ENCODE measurements at places on chromosomes 5 and 9. TPM values are rescaled to one million over a fixed set of nuclear protein-coding genes. Genes with fewer than 3 reads are reported as not detected.

DNA sequence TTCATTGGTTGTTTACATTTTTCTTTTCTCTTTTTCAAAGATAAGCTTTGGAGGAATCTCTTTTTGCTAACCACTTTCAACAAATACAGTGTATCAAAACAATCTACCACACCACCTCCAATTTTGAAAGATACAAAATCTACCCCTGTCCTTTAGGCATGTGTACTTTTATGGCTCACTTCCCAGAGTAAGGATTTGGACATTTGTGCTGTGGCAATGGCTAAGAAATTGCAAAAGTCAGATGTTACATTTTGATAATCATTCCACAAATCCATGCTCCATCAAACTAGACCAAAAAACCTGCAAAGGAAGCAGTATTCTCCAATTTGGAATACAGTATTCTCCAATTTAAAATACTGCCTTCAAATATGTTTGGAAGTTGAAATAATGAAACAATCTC is 204.9 kb downstream of the MCTP1 start:
- no peaks in the 10 kb centered on the region for H3K27me3 ChIP-seq
- no peak overlapping the region for H3K27ac ChIP-seq
- no peaks in the 10 kb centered on the region for H3K36me3 ChIP-seq
- H3K4me3 ChIP-seq: peak overlapping the region; percentile 40
- H3K4me1 ChIP-seq: no peaks in the 10 kb centered on the region

GRCh38 chr5:66224274-66224673 is 80.2 kb downstream of the SREK1 start:
- no peak for DNase-seq
- H3K4me1 ChIP-seq: no peaks in the 10 kb centered on the region
- H3K27ac ChIP-seq: no peak overlapping the region
- H3K36me3 ChIP-seq: no peaks in the 10 kb centered on the region
- H3K27me3 ChIP-seq: no peaks in the 10 kb centered on the region

DNA sequence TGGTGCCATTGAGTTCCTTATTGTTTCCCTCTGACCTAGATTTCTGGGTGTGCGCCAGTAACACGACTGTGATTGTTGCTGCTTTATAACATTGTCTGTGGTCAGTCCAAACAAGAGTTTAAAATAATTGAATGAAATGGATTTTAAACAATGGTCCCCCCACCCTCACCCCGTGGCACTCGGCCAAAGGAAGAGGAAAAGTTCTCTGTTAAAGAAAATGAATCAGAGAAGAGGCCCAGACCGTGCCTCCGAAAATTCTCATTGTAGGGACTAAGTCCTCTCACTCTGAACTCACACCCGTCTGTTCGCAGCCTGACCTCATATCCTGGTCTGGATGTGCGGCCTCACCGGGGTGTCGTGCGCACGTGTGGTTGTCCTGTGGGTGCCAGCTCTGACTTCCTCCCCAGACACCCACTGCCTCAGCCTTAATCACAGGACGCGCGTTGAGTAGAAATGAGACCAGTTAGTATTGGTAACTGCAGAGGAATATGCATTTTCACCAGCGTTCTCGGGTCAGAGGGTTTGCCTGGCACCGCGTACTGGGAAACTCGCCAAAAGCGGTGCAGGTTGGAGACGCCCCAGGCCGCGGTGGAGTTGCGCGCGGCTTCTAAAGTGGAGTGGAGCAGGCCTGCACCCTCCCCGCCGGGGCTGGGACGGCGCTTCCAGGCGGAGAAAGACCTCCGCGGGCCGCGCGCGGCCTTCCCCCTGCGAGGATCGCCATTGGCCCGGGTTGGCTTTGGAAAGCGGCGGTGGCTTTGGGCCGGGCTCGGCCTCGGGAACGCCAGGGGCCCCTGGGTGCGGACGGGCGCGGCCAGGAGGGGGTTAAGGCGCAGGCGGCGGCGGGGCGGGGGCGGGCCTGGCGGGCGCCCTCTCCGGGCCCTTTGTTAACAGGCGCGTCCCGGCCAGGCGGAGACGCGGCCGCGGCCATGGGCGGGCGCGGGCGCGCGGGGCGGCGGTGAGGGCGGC is at the start of gene ABL1:
Gene ABL1, plus strand, starts transcription at position 884 of the 966 bp plus-strand sequence. CDS start 193 bp downstream, outside the sequence.
- H3K36me3 ChIP-seq: no peaks in the 10 kb centered on the region
- peaks cover 55% of the 10 kb centered on the region for H3K4me1 ChIP-seq

DNA sequence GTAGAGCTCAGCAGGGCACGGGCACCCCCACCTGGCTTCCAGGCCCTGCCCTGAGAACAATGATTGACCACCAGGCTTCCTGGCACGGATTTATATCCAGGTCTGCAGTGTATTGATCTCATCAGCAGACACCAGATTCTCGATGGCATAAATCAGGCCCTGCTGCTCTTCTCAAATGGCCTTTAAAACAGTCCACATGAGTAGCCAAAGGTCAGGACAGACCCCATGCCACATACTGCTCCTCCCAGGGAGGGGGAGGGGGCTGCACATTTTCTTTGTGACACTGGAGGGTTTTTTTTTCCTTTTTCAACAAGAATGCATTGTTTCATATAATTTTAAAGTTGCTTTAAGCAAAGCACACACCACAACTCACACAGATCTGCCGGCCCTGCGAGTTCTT is 85.4 kb downstream of the SEMA4D start:
- no peak overlapping the region for H3K4me3 ChIP-seq
- no peak overlapping the region for H3K27ac ChIP-seq
- H3K4me1 ChIP-seq: no peaks in the 10 kb centered on the region

- no peaks in the 10 kb centered on the region for H3K36me3 ChIP-seq
- no peak for DNase-seq
- no peak overlapping the region for H3K27ac ChIP-seq
- H3K4me3 ChIP-seq: no peak overlapping the region
These were observed 25.3 kb downstream of the CAMSAP1 start for GRCh38 chr9:135882011-135882410.

GRCh38 chr5:171506951-171507350 is 87.5 kb downstream of the FGF18 start:
- no peaks in the 10 kb centered on the region for H3K4me1 ChIP-seq
- H3K27me3 ChIP-seq: no peaks in the 10 kb centered on the region
- no peak overlapping the region for H3K4me3 ChIP-seq
- no peak for DNase-seq
- no peak overlapping the region for H3K27ac ChIP-seq

- no peak overlapping the region for H3K27ac ChIP-seq
- peaks cover 37% of the 10 kb centered on the region for H3K27me3 ChIP-seq
- no peaks in the 10 kb centered on the region for H3K36me3 ChIP-seq
- no peak overlapping the region for H3K4me3 ChIP-seq
- peaks cover 8% of the 10 kb centered on the region for H3K4me1 ChIP-seq
These were observed 4.9 kb downstream of the TMEM171 start for GRCh38 chr5:73125289-73125688.

Gene SV2C
- 0.55 TPM for total RNA-seq

GRCh38 chr5:2985718-2986117 is 234.2 kb upstream of the IRX2 start:
- no peaks in the 10 kb centered on the region for H3K27me3 ChIP-seq
- H3K4me3 ChIP-seq: no peak overlapping the region
- H3K27ac ChIP-seq: no peak overlapping the region
- no peak for DNase-seq
- H3K4me1 ChIP-seq: no peaks in the 10 kb centered on the region

- DNase-seq: no peak
- H3K4me1 ChIP-seq: no peaks in the 10 kb centered on the region
- no peaks in the 10 kb centered on the region for H3K27me3 ChIP-seq
- no peaks in the 10 kb centered on the region for H3K36me3 ChIP-seq
- H3K4me3 ChIP-seq: no peak overlapping the region
These were observed 1239.1 kb downstream of the CDH12 start for GRCh38 chr5:21613971-21614488.

DNA sequence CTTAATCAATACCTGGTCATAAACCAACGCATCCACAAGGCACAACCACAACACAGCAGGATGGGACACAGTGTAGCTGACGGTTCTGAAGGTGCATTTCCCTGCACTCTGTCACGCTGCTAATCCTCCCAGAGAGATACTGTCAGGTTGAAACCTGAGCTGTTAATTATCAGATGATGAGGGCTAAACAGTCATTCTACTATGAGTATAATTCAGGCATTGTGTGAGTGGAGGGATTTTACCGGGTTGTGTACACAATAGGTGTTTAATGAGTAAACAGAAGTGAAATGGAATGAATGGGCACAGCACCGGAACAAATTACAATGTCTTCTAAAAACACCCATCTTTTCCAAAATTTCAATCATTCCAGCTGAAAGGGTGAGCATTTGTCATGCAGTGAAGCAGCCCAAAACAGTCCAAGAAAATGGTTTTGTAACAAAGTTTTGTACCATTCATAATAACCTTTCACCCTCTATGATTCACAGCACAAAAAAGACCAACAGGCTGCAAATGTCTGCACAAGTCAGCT is 71.5 kb downstream of the ABCA1 start:
- H3K36me3 ChIP-seq: peaks cover 95% of the 10 kb centered on the region
- H3K4me1 ChIP-seq: peaks cover 59% of the 10 kb centered on the region
- H3K27ac ChIP-seq: no peak overlapping the region
- H3K4me3 ChIP-seq: no peak overlapping the region
- H3K27me3 ChIP-seq: no peaks in the 10 kb centered on the region

- H3K27me3 ChIP-seq: no peaks in the 10 kb centered on the region
- peaks cover 70% of the 10 kb centered on the region for H3K36me3 ChIP-seq
- no peak overlapping the region for H3K4me3 ChIP-seq
- no peak overlapping the region for H3K27ac ChIP-seq
- no peak for DNase-seq
These were observed 3.0 kb downstream of the PSMB7 start for GRCh38 chr9:124412228-124412575.

Gene RHOBTB3
- total RNA-seq: 84.2 TPM

Gene INSL6
- not detected for total RNA-seq

All from sigmoid colon (tissue), 7 donors.